NCI-H510A (cell line): ENCODE measurements at places on chromosomes 7 and 10.

GRCh38 chr10:62244785-62245467 lies 23.7 kb downstream of the RTKN2 start:
- DNase-seq, result no peak

GRCh38 chr7:106329971-106330733 lies 45.4 kb upstream of the NAMPT start:
- DNase-seq, result no peak

DNA sequence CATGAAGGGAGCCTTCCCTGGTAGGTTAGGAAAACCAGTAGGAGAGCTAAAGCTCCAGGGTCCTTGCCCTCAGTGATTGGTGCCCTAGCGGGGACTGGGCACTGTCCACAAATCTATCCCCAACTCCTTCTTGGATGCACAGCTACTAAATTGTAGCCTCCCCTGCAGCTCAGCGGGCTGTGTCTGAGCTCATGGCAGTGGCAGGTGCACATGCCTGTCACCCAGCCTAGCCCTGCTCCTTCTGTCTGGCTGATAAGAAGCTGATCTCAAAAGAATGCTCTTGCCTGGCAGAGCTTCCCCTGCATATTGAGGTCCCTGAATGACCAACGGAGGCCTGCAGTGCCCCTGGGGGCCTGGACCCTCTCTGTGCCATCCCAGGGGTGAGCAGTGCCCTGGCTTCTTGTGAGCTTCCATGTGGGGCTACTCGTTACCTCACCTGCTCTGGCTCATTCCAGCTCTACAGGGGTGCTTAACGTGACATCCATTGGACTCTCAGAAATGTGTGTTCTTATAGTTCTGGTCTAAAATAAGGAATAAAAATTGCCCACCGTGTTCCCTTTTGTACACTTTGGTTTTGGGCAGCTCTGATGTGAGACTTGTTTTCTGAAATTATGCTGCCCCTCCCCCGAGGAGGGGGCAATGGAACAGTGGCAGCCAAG lies 59.8 kb upstream of the ANTXRL start:
- DNase-seq, result no peak

DNA sequence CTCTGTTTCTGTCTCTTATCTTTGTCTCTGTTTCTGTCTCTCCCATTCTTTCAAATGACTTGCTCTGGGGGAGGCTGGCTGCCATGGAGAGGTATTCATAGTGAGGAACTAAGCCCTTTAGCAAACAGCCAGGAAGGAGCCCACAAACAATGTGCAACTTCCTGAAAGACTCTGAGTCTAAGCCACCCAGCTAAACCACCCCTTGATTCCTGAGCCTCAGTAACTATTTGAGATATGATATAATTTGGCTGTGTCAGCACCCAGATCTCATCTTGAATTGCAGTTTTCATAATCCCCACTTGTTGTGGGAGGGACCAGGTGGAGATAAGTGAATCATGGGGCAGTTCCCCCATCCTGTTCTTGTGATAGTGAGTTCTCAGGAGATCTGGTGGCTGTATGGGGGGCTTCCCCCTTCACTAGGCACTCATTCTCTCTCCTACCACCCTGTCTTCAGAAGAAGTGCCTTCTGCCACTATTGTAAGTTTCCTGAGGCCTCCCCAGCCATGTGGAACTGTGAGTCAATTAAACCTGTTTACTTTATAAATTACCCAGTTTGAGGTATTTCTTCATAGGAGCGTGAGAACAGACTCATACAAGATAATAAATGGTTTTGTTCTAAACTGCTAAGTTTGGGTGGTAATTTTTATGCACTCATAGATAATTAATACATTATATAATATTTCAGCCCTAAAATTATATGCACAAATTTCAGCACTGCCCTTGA lies 121.2 kb upstream of the FOXP2 start:
- DNase-seq, result no peak

GRCh38 chr10:119222537-119222936 lies 15.2 kb downstream of the GRK5 start:
- no peak for DNase-seq

GRCh38 chr7:151174246-151175046 lies 7.0 kb upstream of the GBX1 start:
- no peak for DNase-seq

- no peak for DNase-seq
These were observed 33.9 kb downstream of the SPDYE17 start for GRCh38 chr7:76998285-76998589.

GRCh38 chr7:3279147-3279818 lies 21.8 kb upstream of the SDK1 start:
- DNase-seq, result no peak

- DNase-seq, result no peak
These were observed 89.2 kb downstream of the DIP2C start for GRCh38 chr10:600234-600633.

- DNase-seq, result no peak
These were observed 4.6 kb downstream of the GTPBP4 start for GRCh38 chr10:992871-993270.

- DNase-seq, result no peak
These were observed 10.8 kb downstream of the TMEM120A start for GRCh38 chr7:75983471-75984129.

DNA sequence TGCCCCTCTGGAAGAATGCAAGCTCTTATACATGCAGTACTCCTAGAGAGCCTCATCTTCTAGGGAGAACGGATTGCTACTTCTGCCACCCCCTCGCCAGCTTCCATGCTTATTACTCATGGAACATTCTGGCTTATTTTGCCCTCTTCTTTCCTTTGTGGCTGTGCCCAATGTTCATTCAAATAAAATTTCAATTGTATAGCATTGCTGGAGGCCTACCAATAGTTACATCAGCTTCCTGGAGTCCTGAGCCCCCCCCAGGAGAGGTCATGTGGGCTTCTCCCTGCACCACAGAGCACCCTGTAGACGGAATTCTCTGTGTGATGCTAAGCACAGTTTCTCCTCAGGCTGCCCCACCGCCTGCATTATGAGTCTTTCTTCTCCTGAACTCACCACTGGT lies 1094.0 kb downstream of the KCNMA1 start:
- no peak for DNase-seq

- DNase-seq, result no peak
These were observed 317.7 kb downstream of the CAMK1D start for GRCh38 chr10:12667052-12667451.

GRCh38 chr10:113979409-113979808 lies 64.3 kb upstream of the ADRB1 start:
- no peak for DNase-seq

GRCh38 chr7:155298288-155298833 lies 683 bp downstream of the INSIG1 start:
- no peak for DNase-seq

DNA sequence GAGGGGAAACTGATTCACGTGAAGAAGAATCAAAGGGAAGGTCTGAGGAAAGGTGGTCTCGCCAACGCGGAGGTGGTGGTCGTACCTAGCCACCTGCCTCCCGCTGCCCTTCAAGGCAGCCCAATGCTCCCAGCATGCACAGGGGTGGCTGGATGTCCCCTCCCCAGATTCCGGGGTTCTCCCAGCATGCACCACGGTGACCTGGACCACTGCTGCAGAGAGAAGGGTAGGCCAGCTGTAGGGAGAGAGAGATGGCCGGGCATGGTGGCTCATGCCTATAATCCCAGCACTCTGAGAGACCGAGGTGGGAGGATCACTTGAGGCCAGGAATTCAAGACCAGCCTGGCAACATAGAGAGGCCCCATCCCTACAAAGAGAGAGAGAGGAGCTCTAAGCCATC lies 32.4 kb upstream of the PPP2R2D start:
- no peak for DNase-seq

DNA sequence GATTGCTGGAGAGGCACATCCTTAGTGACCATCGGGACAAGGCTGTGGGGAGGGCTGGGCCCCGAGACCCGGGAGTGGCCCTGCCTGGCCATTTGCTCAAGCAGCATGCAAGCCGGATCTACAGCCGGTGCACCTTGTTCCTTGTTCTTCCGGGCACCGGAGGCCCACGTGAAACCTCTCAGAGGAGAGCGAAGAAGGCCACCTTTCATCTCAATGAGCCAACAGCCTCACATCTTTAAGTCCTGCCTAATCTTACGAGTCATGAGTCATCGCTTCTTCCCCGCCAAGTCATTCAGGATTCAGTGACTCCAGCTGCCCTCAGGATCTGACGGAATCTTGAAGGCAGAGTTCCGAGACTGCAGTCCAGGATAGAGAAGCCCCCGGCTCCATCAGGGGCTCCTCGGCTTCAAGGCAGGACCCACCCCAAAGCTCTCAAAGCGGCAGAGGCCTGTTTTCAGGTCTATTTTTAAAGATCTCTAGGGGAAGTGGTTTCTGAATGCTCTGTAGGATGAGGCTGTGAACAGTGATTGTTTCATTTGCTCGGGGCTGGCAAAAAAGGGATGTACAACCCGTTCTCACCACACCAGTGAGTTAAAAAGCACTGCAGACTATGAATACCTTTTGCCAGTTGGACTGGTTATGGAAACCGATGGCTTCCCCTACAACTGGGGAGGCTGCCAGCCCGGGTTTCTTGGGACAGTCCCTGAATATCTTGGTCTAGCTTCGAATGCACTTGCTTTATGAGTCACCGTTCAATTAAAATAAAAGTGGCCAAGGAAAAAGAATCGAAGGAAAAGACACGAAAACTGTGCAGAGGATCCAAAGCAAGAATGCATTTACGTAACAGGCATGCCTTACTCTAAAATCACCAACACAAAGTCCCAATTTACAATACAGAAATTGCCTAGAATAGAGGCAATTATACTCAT lies 57.2 kb upstream of the ECHDC3 start:
- DNase-seq, result no peak

GRCh38 chr10:22006379-22006884 lies 2.9 kb upstream of the DNAJC1 start:
- DNase-seq, result no peak

- DNase-seq, result no peak
These were observed 54.2 kb downstream of the TACR2 start for GRCh38 chr10:69362471-69362954.

GRCh38 chr10:79380946-79381721 lies 33.9 kb downstream of the PPIF start:
- no peak for DNase-seq

- no peak for DNase-seq
These were observed 203.7 kb downstream of the DIP2C start for GRCh38 chr10:485776-486175.

DNA sequence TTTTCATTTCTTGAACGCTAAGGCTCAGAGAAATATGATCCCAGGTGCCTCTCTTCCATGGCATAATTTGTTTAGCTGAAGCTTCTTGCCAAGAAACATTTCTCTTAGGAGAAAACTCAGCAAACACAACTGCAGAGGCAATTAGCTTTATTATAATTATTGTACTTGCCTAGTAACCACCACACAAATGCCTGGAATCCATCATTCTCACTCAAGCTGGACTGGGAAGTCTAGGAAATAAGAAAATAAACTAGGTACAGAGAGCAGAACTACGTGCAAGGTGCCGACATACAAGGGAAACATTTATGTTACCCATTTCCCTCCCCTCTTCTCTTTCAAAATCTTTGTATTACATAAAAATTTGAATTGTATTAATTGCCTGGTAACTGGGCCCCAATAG lies 15.1 kb downstream of the SLC35B4 start:
- DNase-seq, result no peak

DNA sequence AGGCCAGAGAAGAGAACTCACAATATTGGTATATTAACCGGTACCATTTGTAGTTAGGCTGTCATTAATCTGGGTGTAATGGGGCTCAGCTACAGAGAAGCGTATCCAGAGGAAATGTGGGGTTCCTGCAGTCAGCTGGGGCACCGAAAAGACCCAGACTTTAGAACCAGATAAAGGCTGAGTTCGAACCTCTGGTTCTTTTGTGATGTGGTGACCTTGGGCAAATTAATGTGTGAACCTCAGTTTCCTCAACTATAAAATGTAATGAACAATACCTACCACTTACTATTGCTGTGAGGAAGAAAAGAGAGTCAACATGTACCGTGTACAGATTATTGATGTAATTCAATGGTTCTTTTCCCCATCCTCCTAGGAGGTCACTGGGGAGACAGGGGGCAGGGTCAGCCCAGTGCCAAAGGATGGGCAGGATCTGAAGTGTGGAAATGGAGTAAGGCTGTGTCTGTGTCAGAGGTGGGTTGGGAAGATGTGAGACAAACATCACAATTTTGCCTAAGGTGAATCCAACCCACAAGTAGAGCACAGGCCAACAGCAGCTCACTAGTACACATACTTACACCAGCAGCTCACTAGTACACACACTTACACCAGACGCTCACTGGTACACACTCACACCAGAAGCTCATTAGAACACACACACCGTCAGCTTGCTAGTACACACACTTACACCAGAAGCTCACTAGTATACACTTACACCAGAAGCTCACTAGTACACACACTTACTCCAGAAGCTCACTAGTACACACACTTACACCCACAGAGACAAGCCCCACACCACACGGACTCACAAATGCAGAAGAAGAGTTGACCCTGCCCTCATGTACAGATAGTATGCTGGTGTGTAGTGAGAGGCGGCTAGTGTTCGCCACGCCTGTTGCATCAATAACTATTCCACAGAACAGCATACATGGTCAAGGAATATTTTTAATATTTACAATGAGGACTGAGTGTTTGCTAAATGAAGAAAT lies 28.0 kb downstream of the PRSS2 start:
- no peak for DNase-seq

DNA sequence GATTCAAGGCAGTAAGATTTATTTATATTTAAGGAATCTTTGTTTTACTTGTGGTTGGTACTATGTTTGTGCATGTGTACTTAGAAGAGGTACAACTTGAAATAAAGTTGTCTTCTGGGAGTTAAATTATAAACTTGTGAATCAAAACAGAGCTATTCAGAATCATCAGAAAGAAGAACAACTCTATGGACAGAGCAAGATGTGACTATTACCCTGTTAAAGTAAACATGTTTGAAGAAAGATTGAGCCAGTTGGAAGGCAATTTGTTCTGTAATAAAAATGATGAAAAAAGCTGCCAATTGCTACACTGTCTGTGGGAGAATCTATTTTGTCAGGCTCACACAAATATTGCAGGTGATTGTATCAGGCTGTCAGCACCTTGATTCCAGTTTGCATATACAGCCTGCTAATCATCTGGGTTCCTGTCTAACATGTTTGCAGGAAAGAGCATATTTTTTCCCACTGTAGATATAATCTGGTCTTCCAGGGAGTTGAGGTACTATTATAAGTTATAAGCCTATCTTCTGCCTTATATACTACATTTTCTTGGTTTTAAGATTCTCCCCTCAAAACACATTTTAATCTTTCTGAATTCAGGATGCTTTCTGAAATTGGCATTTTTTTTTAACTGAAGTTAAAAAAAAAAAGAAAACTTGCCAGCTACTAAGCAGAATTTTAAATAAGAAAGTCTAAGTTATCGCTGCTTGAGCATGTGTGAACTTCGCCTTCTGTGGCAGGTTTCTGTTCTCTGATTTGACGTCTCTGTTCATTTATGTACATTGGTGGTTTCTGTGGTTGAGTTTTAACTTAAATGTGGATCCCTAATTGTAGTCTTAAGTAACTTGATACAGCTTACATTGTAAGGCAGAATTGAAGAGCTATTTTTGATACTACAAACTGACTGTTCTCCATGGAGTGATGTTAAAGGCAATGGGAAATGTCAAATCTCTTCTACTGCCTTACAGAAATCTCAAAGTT lies 46.0 kb downstream of the ZNRF2 start:
- DNase-seq, result no peak

DNA sequence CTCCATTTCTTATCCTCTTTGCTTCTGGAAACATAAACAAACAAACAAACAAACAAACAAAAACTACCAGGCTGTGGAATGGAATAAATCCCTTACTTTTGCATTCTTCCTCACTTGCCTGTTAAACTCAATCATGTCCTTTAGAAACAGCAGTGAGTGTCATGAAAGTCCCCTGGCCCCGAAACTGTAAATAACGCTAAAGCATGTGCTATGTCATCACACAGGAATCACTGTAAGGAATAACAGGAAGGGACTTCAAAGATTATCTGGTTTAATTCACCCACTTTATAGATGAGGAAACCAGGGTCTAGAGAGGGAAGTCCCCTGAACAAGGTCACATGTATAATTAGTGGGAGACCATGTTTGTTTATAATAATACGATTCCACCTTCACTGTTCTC lies 159.4 kb upstream of the MEOX2 start:
- no peak for DNase-seq
